Smooth muscle cell of the pulmonary artery (primary cell): ENCODE measurements at places on chromosomes 1 and 21. TPM values are rescaled to one million over a fixed set of nuclear protein-coding genes. Genes with fewer than 3 reads are reported as not detected.

C1orf56 gene
- total RNA-seq: 2.5 and 2.7 TPM in 2 replicates

SPRR2F gene
- not detected in 2 replicates for total RNA-seq

CASQ2 gene
- 0.33 TPM in 1 of 2 replicates, not detected in the other for total RNA-seq

TFAP2E gene
- 0.13 and 0.33 TPM in 2 replicates for total RNA-seq

BRDT gene
- total RNA-seq: not detected in 2 replicates

ANGPTL3 gene
- not detected in 2 replicates for total RNA-seq

KIF17 gene
- 0.39 and 3.3 TPM in 2 replicates for total RNA-seq

CFAP74 gene
- not detected in 2 replicates for total RNA-seq

AIRE gene
- total RNA-seq: 0.03 and 0.07 TPM in 2 replicates

CACNA1S gene
- total RNA-seq: 0.07 TPM in 1 of 2 replicates, not detected in the other

KIF2C gene
- 3.2 and 9.3 TPM in 2 replicates for total RNA-seq

RIPPLY3 gene
- total RNA-seq: not detected in 2 replicates

CAP1 gene
- 430 and 513 TPM in 2 replicates for total RNA-seq

TFF3 gene
- not detected in 2 replicates for total RNA-seq

ETNK2 gene
- 0.78 and 1.5 TPM in 2 replicates for total RNA-seq
